ENCODE measurements at places on chromosomes 2 and 18.

DNA sequence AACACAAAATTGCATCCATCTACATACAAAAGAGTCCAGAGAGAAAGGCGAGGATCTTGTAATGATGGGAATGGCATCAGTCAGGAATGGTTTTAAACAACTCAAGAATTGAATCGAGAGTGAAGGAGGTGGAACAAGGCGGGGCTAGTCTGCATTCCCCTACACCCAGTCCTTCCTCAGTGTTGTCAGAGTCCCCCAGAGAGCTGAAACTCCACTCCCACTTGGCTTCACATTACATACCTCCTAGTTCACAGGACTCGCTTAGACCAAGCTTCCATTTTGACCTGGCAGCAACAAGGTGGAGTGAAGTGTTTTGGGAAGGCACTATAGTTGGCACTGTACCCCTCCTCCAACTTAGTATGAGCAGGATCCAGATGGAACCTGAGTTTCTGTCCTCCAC lies 1273.5 kb upstream of the CRIM1 start:
- no peak for DNase-seq

DNA sequence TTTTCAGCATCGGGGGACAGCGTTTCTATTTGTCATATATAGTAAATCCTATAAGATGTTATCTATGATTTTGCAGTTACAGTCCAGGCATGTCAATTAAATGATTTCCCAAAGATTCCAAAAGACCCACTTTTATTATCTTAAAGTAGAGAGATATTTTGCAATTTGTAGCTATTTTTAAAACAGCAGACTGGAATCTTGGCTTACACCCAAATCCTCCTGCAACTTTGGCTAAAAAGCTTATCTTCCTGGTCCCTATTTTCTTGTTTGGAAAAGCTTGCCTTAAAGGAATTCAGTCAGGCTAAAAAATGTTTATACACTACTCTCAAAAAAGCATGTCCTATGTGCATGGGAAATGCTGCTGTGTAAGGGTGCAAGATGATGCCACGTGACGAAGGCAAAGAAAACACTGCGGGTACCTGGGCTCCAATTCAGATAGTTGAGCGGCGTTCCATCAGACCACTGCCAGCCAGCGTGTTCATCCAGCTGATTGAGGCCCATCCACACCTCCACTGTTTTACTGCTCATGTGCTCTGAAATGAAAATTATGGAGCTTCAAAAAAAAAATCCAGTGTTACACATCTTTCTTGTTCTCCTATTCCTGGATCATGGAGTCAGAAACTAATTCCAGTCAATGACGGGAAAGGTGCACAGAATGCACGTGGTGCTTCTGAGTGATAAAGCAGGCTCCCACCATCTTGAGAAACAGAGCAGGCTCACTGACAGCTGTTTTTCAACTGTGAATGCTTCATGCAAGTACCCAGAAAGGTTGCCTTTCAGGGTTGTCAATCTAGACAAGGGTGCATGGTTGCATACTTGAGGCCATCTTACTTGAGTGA lies 33.8 kb downstream of the PLA2R1 start:
- DNase-seq, result no peak

GRCh38 chr2:106956416-106956815 lies 70.4 kb upstream of the ST6GAL2 start:
- no peak for DNase-seq

GRCh38 chr2:210288408-210288807 lies 26.6 kb downstream of the MYL1 start:
- DNase-seq, result no peak

- no peak for DNase-seq
Observed at GRCh38 chr2:240134956-240135520, 1.1 kb downstream of the COPS9 start.

DNA sequence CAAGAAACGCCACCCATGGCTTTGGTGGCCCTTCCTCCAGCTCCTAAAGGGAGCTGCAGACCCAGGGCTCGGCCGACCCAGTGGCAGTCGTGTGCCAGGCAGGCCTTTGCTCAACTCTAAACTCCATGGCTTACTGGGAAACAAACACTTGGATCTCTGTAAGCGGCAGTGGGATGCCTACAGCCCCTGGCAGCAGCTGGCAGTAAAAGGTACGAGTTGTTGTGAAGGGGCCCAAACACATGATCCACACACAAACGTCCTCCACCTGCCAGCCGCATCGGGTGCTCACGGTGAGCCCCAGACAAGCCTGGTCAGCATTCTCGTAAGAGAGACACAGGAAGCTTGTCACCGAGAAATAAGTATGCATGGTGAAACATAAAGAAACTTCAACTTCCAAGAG lies 214.9 kb downstream of the MGAT5 start:
- no peak for DNase-seq

DNA sequence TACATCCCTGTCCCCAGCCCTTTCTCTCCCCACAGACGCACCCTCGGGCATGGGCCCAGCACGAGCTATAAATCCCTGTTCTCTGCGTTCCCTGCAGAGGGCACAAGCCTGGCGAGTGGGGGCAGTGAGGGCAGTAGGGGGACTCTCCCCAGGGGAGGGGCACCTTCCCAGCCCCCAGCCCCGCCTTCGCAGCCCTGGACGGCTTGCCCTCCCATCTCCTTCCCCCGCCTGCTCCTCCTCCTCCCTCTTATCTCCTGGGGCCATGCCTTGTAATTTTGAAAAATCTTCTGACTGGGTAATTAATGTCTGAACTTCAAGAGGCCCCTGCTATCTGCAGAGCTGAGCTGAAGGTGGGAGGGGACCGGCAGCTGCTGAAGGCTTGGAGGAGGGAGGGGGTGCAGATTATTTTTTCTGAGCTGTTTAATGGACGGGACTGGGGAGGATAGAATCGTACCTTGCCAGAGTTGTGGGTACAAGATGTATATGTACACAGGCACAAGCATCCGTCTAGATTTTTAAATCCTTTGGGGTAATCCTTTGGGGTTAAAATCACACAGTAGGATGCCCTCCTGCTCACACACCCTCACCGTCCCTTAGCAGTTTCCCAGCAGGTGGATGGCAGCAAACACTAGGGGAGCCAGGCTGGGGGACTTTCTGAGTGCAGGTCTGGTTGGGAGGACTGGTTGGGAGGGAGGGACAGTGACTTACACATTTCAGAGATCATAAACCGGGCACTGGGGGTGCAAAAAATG lies 121.9 kb downstream of the SMAD7 start:
- no peak for DNase-seq

- DNase-seq, result no peak
Observed at GRCh38 chr2:25323042-25323514, 18.6 kb downstream of the DNMT3A start.

DNA sequence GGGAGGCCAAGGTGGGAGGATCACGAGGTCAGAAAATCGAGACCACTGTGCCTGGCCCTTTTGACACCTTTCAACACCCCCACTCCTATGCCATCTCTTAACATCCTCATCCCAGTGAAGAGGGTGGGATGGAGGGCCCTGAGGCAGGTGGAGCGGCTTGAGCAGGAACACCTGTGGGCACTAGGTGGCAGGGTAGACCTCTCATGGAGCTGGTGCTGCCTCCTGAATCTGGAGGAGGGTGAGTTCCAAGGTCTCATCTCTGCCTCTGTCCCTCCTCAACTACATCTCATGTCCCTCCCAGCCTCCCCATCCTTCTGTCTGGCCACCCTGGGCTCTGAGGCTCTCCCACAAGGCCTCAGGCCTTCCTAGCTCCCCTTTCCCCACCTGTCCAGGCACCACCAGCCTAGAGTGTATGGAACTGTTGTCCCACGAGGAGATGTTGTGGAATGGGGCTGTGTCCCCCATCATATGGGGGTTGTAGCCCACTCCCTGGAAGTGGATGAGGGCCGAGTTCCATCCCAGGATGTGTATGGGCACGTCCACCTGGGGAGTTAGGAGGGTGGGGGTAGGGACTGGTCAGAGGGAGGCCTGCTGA lies 17.0 kb upstream of the CRYBA2 start:
- DNase-seq, result no peak

- no peak for DNase-seq
Observed at GRCh38 chr2:63846487-63846886, 4.8 kb downstream of the UGP2 start.

DNA sequence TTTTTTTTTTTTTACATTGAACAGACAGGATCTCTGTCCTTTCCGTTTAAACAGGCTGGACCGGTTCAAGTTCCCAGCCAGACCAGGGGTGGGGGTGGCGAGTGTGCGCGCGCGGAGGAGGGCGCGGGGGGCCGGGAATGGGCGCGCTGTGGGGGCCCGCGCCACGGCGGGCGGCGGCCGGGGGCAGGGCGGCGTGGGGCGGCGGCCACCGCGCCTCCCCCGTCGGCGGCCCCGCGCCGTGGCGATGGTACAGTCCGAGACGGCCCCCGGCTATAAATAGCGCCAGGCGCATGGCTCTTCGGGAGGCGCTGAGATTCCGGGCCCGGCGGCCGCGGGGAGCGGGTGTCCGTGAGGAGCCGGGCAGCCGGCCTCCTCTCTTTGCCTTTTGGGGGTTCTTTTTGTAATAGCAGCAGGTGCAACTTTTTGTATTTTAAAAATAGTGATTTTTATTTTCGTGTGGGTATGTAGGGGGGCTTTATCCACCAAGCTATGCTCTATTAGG lies 430 bp upstream of the CELF4 start:
- DNase-seq, result no peak

DNA sequence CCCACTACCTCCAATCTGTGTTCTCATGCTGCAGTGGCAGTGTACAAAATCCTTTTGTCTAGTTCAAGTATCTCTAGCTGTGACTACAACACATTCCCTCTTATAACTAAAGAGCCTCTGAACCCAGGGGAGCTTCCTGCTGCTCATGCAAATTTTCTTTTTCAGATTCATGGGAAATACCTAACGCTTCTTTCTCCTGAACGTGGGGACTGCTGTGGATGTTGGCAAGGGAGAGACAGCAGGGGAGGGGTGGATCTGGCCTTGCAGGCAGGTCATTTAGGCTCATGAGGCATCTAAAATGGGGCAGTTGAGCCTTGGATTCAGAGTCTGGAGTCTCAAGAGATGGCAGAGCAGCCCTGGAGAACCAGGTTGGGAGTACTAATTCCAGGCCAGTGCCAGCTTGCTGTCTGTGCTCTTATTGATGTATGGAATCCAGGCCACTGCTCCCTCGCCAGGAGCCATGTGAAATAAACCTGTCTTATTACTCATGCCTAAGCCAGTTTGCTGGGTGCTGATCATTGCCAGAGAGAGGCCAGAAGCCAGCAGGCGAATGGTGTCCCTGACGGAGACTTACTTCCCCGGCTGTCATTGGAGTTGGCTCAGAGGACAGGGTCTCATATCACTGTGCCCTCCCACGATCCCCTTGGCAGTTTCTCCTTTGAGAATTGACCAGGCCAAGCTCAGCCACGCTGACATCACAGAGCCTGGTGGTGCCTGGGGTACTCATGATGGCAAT lies 29.2 kb upstream of the TNP1 start:
- no peak for DNase-seq

DNA sequence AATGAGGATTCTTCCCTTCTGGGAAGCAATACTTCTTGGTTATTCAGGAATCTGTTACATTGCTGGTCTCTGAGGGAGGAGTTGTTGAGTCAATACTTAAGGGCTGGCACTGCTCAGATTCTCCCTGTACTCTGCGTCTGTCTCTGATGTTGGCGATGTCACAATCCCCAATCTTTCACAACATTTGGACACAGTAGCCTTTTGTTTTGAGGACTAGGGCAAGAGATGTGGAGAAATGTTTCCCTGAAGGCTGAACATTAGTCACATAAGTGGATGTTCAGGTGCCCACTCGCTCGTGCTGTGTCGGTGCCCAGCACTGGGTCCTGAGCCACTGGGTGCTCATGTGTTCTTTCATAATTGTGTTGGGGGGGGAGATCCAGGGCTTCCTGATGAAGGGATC lies 55.0 kb downstream of the MAPK4 start:
- DNase-seq, result no peak

DNA sequence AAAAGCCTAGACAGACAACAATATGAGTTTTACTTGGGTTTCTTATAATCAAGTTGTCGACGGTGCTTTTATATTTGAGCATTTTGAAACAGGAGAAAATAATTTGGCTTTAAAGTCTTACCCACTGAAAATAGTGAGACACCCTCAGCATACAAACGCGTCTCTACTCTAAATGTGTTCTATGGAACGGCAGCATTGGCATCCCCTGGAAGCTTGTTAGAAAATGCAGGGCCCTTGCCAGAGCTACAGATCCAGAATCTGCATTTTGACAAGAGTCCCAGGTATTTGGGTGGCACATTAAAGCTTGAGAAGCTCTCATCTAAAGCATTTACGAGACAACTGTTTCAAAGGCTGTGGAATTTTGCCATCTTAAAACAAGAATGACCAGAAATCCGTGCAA lies 163.5 kb downstream of the PID1 start:
- no peak for DNase-seq

DNA sequence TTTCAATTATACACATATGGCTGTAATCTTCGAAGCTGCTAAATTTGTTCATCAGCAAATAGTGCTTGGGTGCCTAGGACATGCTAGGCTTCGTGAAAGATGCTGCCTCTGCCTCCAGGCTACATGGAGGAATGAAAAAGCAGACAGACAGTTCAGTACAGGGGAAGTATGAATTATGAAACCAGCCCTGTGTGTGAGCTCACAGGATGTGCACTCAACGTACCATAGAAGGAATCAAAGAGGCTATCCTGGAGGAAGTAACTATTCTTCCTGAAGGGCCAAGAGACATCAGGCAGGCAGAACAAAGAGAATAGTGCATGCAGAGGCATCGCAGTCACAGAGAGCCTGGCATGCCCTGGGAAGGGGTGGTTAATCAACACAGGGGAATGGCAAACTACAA lies 61.4 kb downstream of the DYM start:
- no peak for DNase-seq

- no peak for DNase-seq
Observed at GRCh38 chr2:185201063-185201462, 537.5 kb upstream of the FSIP2 start.

GRCh38 chr2:28707592-28707991 lies 44.0 kb upstream of the PPP1CB start:
- no peak for DNase-seq

- no peak for DNase-seq
Observed at GRCh38 chr2:98771264-98771663, 40.3 kb upstream of the MGAT4A start.

DNA sequence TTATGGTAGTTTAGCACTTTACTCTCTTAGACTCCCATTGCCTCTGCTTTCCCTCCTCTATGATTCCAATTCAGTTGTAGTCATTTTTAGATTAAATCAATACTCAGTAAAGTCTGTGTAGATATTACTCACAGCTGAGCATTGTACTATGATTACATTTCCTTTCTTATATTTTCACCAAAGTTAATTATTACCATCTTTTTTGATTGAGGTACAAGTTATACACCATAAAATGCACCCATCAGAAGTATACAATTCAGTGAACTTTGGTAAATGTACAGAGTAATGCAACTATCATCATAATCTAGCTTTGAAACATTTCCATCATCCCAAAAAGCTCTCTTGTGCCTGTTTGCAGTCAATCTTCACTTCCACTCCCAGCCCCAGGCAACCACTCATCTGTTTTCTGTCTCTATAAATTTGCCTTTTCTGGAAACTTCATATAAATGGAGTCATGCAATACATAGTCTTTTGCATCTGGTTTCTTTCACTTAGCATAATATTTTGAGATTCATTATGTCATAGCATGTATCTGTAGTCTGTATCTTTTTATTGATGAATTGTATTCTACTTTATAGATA lies 30.2 kb upstream of the ETAA1 start:
- DNase-seq, result no peak

GRCh38 chr18:63262369-63263335 lies 56.9 kb downstream of the BCL2 start:
- no peak for DNase-seq

GRCh38 chr2:64277101-64277849 lies 133.1 kb upstream of the PELI1 start:
- DNase-seq, result no peak
